ENCODE measurements at places on chromosomes 4 and X.

GRCh38 chr4:85496933-85497332 is 22.0 kb downstream of the ARHGAP24 start:
- no peak for DNase-seq

GRCh38 chr4:56757821-56758411 is 63.6 kb downstream of the SPINK2 start:
- peak; percentile 54 for DNase-seq

DNA sequence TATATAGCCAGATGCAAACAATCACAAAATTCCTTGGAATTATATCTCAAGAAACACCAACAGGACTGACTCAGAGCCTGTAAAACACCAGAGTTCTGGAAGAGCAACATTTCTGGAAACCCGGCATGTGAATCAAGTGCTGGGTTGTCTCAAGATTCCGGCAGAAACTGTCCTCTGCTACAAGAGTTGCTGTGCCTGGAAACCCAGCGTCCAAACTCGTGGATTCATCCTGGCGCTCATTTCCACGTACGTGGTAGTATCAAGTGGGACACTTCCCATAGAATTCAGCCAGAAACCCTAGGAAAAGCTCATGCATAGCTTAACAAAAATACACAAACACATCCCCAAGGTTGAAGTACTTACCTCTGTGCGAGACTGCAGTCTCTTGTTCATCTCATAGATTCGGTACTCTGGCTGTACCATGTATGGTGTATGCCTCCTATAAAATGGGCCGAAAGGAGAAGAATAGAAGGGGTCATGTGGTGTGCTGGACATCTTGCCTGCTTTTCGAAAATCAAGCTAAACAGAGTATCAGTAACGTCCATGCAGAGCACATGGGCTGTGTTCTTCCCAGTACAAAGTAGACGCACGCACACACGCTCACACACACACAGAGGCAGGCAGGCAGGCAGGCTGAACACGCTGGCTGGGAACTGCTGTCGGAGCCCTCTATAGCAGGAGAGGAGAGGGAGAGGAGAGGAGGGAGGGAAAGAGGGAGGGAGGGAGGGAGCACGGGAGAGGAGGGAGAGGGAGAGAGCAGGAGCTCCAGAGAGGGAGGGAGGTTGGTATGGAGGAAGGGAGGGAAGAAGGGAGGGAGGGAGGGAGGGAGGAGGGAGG is at the start of gene LDB2:
LDB2 (minus strand) TSS at position 655 of the 837 bp plus-strand sequence.
- no peak for DNase-seq

DNA sequence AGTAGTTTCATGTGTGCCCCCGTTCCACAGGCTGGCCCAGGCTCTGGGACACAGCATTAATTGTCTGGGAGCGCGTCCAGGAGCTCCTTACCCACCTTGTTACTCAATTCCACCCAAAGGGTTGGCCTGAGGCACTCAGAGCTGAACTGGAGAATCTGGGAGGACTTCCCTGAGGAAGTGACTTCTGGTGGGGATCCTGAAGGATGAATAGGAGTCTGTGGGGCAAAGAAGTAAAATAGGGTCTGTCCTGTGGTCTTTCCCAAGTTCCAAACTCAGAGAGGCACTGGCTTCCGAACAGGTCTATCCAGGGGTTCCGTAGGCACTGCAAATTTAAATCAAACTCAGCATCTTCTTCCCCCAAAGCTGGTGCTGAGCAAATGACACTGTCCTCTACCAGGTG is 204.3 kb downstream of the AFAP1 start:
- no peak for DNase-seq

GRCh38 chr4:180391613-180392012 is 1851.6 kb upstream of the TENM3 start:
- DNase-seq: no peak

- DNase-seq: no peak
Measured at GRCh38 chr4:189502841-189503435, 437.7 kb upstream of the FRG1 start.

- no peak for DNase-seq
Measured at GRCh38 chrX:123629502-123629901, 103.3 kb downstream of the THOC2 start.

- DNase-seq: no peak
Measured at GRCh38 chr4:126409746-126410145, 1095.0 kb downstream of the FAT4 start.

DNA sequence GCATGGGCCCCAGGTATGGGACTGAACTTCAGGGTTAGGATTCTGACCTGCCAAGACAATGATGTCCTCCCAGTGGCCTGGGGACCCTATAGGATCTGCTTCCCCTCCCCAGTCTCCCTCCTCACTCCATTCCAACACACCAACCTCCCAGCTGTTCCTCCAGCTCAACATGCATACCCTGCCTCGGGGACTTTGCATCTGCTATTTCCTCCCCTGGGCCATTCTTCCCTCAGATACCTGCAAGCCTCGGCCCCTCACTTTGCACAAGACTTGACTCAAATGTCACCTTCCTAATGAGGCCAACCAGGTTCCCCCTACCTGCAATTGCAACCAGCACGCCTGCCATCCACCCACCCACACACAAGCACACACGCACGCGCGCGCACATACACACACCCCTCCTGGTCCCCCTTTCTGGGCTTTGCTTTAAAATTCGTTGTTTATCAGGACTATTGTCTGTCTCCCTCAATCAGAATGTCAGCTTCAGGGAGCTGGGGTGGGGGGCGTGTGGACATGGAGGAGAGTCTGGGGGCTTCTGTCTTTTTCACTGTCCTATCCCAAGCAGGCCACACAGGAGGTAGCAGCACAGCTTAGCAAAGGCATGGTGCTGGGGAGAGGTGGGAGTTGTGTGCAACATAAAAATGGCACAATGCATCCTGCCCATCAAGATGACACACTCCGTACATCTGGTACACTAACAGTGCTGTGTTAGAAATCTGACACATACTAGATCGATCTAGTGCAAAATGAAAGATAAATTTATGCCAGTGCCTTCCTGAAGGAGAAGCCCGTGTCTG is 20.6 kb upstream of the PPP2R2C start:
- no peak for DNase-seq

- DNase-seq: no peak
Measured at GRCh38 chrX:38882894-38883626, 81.8 kb downstream of the MID1IP1 start.

DNA sequence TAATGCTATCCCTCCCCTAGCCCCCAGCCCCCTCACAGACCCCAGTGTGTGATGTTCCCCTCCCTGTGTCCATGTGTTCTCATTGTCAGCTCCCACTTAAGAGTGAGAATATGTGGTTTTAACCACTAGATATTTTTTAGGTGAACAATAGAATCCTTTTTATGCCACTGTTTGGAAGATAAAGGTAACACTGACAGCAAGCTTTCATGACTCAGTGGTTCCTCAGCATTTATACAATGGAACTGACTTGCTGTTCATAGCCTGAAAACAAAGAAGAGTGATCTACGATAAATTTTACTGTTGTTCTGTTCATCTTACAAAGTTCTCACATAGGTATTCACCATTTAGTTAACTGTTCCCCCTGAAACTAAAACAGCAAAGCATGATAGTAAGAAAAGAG is 147.8 kb downstream of the ARHGAP10 start:
- no peak for DNase-seq

DNA sequence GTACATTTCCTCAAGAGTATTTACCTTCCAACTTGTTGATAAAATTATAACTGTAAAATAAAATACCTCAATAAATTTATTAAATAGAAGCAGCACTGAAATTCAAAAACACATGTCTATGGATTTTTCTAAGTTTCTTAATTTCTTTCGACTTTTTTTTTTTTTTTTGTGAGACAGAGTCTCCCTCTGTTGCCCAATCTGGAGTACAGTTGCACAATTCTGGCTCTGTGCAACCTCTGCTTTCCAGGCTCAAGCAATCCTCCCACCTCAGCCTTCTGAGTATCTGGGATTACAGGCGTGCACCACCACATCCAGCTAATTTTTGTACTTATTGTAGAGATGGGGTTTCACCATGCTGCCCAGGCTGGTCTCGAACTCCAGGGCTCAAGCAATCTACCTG is 79.8 kb downstream of the IQCM start:
- DNase-seq: no peak

DNA sequence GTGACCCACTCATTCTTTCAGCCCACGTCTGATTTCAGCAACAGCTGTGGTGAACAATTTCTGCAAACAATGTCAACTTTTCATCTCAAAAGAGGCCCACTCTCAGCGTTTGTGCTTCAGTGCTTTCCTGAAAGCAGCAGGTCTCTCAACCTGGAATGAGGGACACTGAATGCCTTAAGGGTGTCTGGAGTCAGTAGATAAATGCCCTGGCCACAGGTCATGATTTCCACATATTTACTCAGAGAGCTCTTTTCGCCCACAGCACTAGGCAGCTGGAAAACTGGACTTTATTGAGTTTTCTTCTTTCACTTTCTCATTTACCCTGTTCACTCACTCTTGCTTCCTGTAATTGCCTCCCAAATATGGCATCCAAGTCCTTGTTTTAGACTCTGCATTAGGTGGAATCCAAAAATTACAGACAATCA is 52.8 kb downstream of the NPFFR2 start:
- no peak for DNase-seq

DNA sequence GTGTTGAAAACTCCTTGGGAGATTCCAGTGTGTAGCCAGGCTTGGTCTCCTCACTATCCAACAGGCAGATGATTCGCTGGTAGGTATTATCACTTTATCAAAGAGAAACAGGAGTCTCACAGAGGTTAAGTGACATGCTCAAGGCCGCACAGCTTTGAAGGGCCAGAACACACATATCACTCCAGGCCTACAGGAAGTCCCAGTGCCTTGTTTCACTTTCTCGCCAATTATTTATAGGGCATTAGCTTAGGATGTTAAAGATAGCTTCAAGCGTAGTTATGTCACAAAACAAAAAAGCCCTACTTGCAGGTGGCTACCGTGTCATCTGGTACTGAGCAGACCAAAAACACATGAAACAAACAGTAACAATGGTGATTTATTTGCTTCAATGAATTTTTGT is 13.2 kb downstream of the ATP8A1 start:
- no peak for DNase-seq

DNA sequence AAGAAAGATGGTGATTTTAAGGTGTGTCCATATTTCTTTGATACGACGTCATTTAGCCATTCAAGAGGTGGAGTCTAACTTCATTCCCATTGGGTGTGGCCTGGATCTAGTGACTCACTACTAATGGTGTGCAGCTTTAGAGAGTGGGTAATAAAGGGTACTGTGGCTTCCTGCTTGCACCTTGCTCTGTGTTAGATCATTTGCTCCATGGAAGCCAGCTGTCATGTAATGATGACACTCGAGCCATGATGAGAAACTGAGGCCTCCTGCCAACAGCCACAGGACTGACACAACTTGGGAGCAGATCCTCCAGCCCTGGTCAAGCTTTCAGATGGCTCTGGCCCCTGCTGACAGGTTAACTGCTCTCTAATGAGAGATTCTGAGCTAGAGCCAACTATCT is 82.0 kb downstream of the UNC5C start:
- DNase-seq: no peak

DNA sequence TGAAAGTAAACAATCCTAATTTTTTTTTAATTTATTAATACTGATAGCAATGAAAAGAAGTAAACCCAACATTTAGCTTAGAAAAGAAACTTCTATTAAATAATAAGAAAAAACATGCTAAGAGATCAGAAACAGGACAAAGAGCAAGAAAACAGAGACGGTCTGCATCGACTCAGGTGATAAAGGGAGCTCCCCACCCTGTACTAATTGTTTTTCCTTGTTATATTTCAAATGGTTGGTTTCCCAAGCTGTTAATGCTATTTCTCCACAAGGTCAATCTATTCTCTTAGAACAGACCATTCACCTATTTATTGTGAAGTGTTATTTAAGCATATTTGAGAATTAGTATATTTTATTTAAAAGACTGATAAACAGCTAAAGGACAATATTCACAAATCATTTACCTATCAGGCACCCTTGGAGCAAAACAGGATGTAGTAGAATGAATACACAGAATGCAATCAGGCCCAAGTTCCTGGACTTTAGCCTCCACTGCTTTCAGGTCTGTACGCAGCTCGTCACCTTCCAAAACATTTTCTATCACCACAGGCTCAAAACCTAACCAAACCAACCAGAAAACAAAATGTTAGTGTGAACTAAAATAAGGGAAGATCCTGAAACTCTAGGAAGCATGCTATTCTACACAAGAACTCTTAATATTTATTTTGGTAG is 5.5 kb downstream of the SEPSECS start:
- no peak for DNase-seq

DNA sequence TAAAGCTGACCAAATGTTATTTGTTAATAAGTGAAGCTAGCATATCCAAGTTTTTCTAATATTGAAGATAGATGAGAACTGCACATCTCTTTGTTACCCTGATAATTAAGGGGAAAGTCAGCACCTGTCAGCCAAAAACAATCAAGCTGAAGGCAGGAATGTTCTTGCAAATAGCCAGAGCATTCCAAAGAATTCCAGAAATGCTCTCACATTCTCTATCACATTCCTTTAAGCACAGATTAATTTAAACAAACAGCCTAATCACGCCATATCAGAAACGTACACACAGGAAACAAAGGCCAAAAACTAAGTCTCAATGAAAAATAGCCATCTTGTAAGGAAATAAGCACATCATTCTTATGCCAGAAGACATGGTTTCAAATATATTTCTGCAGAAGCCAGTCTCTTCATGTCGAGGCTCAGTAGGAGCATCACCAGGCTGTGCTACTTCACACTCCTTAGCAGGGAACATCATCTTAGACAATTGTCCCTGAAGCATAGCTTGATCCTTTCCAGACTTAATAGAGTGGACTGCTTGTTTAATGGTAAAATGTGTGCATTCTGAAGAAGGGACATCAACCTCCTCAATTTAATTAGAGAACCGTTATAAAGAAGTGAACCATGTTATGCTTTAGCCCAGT is 252.9 kb upstream of the TTC29 start:
- DNase-seq: no peak

DNA sequence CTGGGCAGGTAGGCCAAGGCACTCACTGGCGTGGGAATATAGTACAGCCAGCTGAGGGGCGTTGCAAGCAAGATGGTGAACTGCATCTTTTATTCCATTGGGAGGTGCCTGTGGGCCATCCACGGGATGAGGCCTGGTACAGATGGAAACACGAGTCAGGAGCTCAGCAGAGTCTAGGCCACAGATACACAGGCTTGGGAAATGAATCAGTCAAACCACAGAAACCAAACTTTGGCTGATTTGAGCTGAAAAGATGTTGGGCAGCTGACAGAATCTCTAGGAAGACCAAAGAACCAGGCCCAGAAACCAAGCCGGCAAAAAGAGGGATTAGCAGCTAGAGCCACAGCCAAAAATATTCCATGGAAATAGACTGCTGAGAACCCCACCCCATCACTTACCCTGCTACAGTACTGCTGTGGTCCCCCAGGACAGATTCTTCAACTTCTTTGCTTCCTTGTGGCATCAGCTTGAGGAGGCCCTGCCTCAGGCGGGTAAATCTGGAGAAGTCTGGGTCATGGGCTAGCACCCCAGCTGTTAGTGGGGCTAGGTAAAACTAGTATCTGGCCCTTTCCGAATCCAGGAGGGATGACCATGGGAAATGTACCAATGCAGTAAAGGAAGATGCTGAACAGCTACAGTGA is 75.4 kb downstream of the TMEM131L start:
- no peak for DNase-seq
